K562 (cell line): ENCODE measurements at places on chromosomes 7 and 10. TPM values are rescaled to one million over a fixed set of nuclear protein-coding genes. Genes with fewer than 3 reads are reported as not detected.
A peak's percentile ranks its signal among the peaks of the same experiment; 100 is the strongest.

- no peak for DNase-seq
Measured at GRCh38 chr7:111980725-111981124, 225.5 kb downstream of the DOCK4 start.

GRCh38 chr10:62815381-62816075 lies 638 bp downstream of the EGR2 start:
- DNase-seq = no peak

- DNase-seq = no peak
Measured at GRCh38 chr10:6228647-6229046, 25.9 kb downstream of the PFKFB3 start.

LIPK gene
- not detected in 2 replicates for total RNA-seq

- no peak for DNase-seq
Measured at GRCh38 chr10:20144268-20144667, 328.0 kb downstream of the PLXDC2 start.

DNA sequence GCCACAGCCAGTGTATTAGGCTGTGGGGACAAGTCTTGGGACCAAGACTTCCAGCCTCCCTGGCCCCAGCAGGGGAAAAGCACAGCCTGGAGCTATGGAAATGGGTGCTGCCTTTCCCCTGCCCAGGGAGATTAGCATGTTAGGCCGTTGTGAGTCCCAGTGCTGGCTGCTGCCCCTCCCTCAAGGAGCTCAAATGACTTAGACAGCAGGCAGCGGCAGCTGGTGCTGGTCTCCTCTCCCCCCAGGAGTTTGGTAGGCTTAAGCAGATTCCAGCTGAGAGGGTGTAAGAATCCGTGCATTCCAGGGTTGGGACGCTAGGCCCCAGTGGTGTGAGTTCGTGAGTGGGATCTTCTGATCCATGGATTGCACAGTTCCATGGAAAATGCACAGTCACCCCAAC lies 301.5 kb upstream of the PHF14 start:
- DNase-seq = no peak

CUL2 gene
- total RNA-seq = 41.6 and 44.7 TPM in 2 replicates

DNA sequence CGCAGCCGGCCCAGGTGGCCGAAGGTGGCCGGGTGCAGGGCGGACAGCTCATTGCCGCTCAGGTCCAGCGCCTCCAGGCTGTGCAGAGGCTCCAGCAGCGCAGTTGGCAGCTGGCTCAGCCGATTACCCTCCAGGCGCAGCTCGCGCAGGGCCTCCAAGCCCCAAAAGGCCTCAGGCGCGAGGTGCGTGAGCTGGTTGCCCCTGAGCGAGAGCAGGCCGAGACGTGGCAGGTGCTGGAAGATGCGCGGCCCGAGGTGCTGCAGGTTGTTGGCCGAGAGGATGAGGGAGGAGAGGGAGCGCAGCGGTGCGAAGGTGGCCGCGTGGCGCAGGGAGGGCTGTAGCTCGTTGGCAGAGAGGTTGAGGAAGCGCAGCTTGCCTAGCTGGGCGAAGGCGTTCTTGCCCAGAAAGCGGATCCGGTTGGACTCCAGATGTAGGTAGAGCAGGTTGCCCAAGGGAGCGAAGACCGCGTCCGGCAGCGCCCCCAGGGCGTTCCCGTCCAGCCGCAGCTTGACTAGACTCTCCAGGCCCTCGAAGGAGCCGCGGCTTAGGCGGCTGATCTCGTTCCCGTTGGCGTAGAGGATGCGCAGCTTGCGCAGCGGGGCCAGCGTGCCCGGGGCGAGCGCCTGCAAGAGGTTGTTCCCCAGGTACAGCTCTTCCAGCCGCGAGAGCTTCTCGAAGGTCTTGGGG lies 923 bp downstream of the TRIL start:
- no peak for DNase-seq

CTNNA3 gene
- not detected in 2 replicates for total RNA-seq

- DNase-seq = peak; percentile 77
Measured at GRCh38 chr10:24866604-24867583, 85.5 kb downstream of the PRTFDC1 start.

DNA sequence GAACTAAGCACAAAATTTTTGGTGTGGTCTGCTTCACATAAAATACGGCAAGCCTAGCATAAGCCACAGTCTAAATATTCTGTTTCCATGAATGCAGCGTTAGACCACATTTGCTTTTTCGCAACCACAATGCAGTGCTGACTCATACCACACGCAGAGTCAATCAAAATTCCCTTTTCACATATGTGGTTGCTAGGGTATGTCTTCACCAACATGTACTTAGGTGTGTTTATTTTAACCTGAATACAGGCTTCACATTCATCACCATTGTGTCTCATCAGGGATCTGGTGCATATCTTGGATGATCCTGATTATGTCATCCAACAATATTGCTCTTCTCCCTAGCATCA lies 90.8 kb downstream of the CHN2 start:
- DNase-seq = no peak

- no peak for DNase-seq
Measured at GRCh38 chr7:117892821-117893220, 19.6 kb upstream of the CTTNBP2 start.

DNA sequence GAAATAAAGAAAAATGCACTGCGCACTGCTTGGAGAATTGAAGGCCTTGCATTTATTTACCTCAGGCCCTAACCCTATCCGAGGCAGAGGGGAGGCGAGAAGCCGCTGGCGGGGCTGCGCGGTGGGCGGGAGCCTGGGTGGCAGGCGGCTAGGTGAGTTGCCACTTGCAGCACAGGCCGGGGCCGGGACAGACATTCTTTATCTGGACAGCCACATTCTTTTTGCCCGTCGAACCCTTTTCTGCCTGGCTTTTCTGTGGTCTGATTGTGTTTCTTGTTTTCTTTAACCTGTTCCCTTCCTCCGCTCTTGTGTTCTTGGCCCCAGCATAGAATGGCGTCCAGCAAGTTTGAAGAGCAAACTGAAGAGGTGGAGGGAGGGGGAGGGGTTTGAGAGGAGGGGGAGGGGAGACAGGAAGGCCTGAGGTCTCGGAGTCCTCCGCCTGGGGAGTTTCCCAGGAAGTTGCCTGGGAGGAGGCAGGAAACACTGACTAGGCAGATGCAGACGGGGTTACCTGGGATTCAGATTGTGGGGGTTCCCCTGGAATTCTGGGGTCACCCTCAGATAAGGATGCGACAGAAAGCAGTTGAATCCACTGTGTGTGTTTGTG lies 5.1 kb downstream of the SHH start:
- DNase-seq = no peak

PSD gene
- 1.5 and 1.7 TPM in 2 replicates for total RNA-seq
